ENCODE measurements at places on chromosomes 12 and 14.

DNA sequence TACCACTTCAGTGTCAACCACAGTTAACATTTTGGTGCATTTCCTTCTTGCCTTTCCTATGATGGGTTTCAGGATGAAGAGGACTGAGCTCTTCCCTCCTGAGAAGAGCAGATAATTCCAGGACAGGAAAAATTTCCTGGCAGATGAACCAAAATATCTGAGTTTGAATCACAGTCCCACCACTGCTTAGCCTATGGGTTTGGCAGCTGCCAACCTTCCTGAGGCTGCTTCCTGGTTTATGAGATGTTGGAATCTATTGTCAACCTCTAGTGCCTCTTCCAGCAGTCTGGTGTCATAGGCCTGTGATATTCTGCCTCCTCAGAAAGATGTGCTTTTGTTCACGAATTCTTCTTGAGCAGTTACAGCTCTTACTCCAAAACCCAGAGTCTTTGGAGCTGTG, 197.4 kb upstream of the FRMD6 start:
- DNase-seq = no peak

GRCh38 chr12:19692566-19692965, 253.3 kb downstream of the AEBP2 start:
- DNase-seq = no peak

DNA sequence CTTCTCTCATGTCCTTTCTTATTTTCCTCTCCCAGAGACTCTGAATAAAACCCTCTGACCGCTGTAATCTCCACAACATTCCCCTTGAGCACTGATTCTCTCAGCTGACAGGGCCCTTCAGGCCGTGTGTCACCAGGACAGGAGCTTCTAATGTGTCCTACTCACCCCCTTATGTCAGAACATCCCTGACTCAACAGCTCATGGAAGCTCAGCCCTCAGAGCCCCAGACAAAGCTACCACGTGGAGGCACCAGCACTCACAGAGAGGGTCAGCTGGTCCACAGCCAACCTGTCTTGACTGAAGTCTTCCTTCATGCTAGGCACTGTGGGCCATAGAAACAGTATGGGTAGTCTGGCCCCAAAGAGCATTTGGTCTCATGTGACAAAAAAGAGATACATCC, 49.8 kb downstream of the SMUG1 start:
- DNase-seq = no peak

- no peak for DNase-seq
Measured at GRCh38 chr14:60211153-60211552, 37.9 kb upstream of the PPM1A start.

DNA sequence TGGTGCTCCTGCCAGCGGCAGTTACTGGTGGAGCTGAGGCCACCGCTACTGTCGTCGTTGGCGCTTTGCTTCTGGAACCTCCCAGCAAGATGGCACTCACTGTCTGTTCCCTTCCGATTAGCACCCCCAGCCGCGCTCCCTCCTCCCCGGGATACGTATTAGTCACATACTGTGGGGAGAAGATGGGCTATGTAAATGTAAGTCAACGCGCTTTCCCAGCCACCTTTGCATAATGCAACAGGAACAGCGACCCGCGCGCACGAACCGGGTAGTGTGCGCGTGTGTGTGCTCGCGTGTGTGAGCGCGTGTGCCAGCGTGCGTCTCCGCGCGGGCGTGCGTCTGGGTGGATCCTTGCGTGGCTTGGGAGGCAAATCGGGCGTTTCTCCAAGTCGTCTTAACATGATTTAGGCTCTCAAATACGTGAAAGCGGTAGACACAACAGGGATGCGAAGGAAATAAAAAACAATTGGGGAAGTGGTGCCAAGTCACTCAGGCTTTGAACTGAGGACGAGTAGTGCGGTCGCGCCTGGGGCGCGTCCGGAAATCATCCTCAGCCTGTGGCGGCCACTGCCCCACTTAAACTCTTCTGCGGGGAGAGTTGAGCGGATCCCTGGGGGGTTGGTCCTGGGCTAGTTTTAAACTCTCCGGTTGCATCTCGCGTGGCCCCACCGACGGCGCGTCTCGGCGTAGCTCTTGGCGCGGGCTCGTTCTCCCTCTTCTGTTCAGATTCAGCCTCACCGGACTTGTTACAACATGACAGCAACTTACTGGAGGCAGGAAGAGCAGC, 1.8 kb downstream of the FLRT2 start:
- no peak for DNase-seq

DNA sequence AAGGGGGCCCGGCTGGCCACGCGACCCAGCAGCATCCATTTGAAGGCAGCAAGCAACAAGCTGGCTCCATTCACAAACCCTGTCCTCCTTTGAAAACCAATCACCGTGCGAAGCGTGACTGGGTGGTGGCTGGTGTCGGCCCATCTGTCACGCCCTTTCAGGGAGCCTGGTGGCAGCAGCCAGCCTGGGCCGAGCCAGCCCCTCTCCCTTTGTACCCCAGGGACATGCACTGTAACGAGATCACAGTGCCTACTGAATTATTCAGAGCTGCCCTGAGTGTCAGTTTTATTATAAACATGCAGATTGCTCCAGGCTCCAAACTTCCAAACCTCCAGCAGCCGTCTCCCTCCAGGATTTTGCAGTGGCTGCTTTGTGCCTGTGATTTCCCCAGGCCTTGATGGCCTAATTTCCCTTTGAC, 22.3 kb upstream of the CTDSP2 start:
- no peak for DNase-seq

- no peak for DNase-seq
Measured at GRCh38 chr12:77916276-77916675, 85.6 kb downstream of the NAV3 start.

DNA sequence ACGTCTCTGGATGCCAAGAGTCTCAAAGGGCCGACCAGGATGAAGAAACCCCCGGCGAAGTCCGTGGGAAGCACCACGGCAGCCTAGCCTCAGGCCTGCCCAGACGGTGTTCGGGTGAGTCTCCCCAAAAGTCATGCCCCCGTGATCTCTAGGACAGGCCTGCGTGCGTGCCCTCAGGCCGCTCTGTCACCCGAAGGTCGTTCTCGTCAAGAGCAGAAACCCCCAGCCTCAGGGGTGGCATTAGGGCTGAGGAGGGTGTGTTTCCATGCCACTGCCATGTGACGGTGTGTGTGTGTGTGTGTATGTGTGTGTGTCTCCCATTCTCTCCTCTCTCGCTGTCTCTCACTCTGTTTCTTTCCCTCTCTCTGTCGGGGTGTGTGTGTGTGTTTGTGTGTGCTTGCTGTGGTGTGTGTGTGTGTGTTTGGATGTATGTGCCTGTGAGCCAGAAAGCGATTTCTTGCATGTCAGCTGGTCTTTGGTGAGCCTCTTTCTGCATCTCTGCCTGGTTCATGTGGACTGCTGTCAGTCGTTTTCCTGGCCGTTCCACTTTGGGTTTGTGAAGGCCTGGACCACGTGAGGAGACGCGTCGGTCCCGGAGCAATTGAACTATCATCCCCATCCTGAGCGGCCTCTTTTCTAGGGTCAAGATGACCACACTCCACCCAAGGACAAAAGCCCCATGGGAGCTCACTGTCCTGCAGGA, 772.5 kb upstream of the ALG10B start:
- DNase-seq = no peak

GRCh38 chr14:32709027-32709426, 229.7 kb upstream of the NPAS3 start:
- DNase-seq = no peak

DNA sequence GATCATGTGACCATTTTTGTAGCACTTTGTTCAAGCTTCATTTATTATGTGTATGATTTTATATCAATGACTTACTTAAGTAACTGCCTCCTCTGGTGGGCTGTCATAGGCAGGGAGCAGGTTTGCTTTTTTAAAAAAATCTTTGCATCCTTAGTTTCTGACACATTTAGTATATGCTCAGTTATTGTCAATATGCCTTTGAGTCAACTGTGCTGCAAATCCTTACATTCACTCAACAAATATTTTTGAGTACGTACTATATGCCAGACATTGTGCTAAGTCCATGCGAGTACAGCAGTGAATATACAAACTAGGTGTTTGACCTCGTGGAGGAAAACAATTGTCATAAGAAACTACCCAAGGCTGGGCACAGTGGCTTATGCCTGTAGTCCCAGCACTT, 4.4 kb upstream of the ANAPC5 start:
- no peak for DNase-seq

DNA sequence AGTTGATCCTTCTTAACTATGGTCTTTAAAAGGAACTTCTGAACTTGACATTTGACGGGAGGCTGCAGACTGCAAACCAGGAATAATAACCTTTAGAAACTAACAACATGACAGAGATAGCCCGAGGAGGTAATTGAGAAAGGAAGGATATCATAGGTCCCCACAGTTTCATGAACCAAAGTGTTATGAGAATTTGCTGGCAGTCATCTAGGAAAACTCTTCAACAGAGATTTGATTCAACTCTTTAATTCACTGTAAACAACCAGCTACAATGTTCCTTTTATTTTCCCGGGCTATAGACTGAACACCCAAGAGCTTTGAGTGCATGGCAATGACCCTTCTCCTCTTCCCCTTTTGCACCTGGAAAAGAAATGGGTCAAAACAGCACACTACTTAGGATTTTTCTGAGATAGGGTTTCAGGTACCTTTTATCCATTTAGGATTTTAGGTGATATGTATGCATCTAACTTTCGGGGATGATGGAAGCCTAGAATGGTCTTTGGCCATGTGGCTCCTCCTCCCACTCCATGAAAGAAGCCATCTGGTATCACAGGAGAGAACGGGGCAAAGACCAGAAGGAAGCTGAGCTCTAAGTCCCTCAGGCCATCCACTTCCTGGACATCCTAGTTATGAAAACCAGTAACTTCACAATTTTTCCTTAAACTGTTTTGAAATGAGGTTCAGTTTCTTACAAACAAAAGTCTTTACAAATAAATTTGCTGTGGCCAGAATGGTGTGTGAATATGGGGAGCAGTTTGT, 23.0 kb downstream of the GLT8D2 start:
- no peak for DNase-seq

DNA sequence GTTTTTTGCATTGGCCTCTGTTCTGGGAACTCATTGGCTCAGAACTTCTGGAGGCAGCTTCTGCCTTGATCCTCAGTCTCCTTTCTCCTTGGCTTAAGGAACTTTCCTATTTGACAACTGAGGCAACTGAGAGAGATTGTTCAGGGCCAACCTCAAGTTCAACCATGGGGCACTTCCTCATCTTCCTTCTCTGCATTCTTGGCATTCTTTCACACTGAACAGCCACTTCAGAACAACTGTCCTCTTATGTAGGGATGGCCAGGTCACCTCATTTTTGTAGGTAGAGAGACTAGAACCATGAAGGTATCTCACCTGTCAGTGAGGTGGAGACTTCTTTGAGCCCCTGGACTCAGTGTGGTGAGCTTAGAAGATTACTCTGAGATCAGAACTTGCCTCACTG, 63.0 kb upstream of the NRXN3 start:
- no peak for DNase-seq

DNA sequence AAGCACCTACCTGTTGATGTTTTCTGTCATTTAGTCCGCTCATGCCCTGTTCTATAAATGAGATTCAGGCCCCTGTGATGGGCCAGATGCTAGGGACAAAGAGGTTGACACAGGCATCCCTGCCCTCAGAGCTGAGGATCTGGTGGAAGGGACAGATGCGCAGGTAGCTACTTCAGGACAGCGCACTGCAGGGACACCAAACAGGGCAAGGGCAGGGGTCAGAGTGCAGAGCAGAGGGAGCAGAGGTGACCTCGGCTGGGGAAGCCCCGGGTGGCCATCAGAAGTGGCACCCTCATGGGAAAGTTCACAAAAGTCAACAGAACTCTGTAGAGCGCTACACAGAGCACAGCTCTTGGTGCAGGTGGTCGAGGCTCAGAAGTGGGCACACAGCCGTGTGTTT, 5.6 kb upstream of the PNMA1 start:
- DNase-seq = no peak

DNA sequence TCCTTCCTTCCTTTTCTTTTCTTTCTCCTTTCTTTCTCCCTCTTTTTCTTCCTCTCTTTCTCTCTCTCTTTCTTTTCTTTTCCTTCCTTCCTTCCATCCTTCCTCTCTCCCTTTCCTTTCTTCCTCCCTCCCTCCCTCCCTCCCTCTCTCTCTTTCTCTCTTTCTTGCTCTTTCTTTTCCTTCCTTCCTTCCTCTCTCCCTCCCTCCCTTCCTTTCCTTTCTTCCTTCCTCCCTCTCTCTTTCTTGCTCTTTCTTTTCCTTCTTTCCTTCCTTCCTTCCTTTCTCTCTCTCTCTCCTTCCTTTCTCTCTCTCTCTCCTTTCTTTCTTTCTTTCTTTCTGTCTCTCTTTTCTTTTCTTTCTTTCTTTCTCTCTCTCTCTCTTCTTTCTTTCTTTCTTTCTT, 207.6 kb downstream of the ATP23 start:
- no peak for DNase-seq

DNA sequence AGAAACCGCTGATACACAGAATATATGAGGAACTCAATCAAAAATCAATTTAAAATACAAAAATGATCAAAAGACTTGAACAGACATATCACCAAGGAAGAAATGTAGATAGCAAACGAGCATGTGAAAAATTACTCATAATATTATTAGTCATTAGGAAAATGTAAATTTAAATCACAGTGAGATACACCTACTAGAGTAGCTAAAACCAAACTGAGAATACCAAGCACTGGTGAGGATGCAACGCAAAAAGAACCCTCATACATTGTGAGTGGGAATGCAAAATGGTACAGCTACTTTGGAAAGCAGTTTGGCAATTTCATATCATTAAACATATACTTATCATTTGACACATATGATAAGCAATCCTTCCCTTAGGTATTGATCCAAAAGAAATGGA, 101.1 kb upstream of the ST8SIA1 start:
- no peak for DNase-seq

DNA sequence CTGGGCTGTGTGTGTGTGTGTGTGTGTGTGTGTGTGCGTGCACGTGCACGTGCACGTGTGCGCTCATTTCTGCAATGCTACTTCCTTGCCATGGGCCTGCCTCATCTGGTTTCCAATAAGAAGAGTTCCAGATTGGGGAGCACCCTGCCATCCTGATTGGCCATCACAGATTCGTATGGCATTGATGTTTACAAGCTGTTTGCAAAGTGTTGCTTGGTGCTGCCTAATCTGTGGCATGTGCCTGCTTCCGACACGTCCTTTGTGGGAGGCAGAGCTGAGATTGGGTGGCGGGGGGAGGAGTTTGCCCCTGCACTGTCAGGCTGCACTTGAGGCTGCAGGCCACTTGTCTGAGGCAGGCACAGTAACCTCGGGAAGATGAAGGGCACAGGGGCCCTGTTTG, 39.2 kb downstream of the SAMD4A start:
- DNase-seq = no peak

GRCh38 chr12:7009512-7009911, 8.8 kb downstream of the LPCAT3 start:
- no peak for DNase-seq

- no peak for DNase-seq
Measured at GRCh38 chr14:77470224-77470870, 12.5 kb downstream of the AHSA1 start.

Measured in stimulated activated CD4-positive, alpha-beta T cell treated with anti-CD3 and anti-CD28 coated beads, TNF-alpha, amount 100 ng/mL, for 1 hour (primary cell).